ENCODE measurements at places on chromosomes 7 and 10.

DNA sequence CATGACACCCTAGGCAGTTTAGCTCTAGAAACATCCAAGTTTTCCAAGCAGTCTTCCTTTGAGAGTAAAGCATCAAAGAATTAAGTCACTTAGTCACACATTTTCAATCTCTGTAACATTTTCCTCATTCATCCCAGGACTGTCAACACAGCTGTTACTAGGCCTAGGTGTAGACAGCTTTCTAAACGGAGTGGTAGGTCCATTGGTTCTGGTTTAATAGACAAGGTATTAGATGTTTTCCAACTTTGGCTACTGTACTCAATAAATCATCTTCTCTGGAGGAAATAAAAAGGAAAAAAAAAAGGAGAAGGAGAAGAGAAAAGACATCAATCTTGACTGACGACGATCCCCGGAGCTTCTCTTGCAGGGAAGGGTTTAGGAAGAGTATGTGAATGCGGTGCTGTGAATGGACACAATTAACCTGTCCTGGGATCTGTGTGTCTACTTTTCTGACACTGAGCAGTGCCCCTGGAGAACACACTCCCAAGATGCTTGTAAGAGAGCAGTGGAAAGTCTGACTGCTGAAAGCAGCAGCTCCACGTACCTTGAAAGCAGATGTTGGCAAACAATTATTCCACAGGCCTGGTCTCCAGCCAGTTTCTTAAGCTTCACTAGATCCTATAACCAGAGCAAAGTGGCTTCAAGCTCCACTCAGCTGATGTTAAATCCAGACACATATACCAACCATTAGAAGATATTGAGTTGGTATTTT is 59.1 kb downstream of the CXCL12 start:
- DNase-seq: no peak

GRCh38 chr7:100679129-100679926 is 5.8 kb downstream of the GNB2 start:
- DNase-seq: no peak

- no peak for DNase-seq
Measured at GRCh38 chr10:79312601-79313187, 34.6 kb upstream of the PPIF start.

- DNase-seq: no peak
Measured at GRCh38 chr10:78165617-78166016, 132.0 kb downstream of the RPS24 start.

GRCh38 chr10:128869101-128869749 is 597.8 kb upstream of the MGMT start:
- DNase-seq: peak; percentile 5

DNA sequence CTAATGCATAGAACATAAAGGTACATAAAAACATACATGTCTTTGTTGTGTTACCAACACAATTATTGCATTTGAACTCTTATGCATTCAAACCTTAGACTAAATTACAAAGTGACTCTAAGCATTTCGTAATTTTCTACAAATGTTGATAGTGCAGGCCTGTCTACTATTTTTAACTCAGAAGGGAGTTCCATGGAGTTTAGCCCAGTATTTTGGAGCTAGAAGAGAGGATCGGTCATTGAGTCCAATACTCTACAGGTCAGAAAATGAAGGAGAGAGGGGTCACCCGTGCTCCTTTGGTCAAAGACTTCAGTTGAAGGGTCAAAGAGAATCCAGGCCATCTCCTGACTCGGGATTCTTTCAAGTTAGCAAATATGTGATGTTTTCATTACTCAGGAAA is 55.3 kb upstream of the SRRM3 start:
- no peak for DNase-seq

- DNase-seq: no peak
Measured at GRCh38 chr7:149750122-149750845, 23.1 kb downstream of the ZNF467 start.

- DNase-seq: no peak
Measured at GRCh38 chr7:134071355-134072331, 55.5 kb upstream of the LRGUK start.

- DNase-seq: no peak
Measured at GRCh38 chr10:80700760-80701444, 163.2 kb downstream of the SH2D4B start.

DNA sequence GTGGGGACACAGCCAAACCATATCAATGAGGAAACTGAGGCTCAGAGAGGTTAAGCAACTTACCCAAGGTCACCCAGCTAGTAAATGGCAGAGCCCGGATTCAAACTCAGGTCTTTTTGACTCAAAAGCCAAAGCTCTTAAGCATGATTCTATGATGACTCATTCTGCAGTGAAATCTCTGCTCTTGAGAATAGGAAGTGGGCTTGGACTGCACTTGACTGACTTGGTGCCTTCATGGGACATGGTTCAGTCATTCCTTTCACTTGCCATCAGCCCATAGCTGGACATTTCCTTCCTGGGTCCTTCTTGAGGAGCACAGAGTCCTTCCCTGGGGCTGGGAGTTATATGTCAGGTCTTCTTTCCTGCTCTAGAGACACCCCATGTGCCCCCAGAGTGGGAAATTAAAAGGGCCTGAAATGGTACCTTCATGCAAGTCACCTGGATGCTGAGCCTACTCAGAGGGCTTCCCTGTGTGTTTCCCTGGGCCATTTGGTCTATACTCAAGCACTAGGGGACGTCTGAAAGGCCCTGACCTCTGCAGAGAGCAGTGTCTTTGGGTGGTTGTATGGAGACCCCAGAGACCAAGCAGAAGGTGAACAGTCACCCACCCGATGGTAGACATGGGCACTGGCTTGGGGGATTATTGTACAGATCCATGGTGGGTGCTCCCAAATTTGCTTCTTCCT is 62.4 kb upstream of the SDK1 start:
- DNase-seq: no peak

DNA sequence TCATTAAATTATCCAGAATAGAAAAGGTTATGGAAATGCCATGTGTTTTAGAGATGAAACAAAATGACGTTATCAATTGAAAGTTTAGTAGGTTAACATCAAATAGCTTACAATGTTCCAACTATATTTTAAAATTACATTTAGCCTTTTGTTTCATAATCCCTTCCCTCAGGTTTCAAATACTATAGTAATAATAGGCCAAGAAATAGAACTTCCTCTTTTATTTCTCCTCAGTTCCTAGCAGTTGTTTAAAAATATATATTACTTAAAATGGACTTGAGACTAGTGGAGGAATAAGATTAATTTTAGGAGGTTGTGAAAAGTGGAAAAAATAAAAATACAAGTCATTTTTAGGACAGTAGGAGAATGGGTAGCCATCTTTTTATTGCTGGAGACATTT is 16.4 kb upstream of the PDSS1 start:
- DNase-seq: no peak

DNA sequence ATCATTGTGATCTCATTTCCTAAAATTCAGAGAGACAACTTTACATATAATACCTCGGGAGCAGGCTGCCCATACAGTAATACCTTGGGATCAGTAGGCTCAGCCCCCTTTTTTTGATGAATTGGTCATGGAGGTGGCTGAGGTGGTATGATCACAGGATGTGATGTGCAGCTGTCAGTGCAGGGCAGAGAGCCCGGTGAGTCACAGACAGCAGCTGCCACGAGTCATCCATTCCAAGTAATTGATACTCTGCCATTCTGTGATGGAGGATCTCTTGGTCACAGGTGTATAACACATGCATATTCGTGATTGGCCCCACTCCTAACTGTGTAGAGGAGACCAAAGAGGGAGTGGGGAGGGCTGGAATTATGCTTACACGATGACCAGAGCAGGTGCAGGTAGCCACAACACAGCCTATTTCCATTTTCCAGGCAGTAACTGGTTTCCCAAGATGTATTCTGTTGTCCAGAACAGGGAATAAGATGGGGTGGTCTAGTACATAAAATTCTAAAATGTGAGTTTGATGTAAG is 14.1 kb downstream of the NRCAM start:
- DNase-seq: no peak

DNA sequence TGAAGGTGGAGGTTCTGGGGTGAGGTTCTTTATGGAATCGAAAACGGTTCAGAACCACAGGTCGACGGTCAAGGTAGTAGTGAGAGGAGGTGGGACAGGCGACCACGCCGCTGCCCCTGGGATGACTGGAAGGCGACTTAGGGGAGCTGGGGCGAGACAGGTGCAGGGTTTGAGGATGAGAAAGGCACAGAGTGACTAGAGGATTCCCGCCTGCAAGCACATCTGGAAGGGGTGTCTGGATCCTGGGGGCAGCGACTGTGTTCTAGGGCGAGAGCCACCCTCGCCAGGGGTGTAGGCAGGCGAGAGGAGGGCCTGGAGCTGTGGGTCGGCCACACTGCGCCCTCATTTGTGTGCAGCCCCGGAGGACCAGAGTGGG is 468 bp upstream of the IRF5 start:
- no peak for DNase-seq

- no peak for DNase-seq
Measured at GRCh38 chr10:14220026-14220425, 110.7 kb downstream of the FRMD4A start.

DNA sequence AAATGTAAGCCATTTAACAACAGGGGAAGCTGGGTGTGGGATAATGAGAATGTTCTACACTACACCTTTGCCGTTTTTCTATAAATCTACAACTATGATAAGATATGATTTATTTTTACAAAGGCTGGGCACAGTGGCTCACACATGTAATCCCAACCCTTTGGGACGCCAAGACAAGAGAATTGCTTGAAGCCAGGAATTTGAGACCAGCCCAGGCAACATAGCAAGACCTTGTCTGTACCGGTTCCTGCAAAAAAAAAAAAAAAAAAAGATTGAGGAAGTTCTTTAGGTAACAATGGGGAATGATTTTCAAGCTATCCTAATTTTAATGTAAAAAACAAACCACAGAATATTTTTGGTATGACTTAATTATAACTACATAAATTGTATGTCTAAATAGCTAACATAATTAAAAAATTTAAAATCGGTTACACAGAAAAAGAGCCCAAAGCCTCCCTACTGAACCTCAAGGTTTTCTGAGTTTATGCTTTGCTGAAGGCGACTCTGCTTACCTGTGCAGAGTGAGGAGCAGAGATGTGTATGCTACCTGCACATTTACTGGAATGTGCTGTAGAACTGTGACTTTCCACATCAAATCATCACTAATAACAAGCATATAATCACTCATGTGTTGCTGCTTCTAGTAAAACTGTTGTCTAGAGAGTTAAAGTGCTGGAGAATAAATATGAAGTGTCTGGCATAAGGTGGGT is 163.4 kb downstream of the ATE1 start:
- DNase-seq: no peak

DNA sequence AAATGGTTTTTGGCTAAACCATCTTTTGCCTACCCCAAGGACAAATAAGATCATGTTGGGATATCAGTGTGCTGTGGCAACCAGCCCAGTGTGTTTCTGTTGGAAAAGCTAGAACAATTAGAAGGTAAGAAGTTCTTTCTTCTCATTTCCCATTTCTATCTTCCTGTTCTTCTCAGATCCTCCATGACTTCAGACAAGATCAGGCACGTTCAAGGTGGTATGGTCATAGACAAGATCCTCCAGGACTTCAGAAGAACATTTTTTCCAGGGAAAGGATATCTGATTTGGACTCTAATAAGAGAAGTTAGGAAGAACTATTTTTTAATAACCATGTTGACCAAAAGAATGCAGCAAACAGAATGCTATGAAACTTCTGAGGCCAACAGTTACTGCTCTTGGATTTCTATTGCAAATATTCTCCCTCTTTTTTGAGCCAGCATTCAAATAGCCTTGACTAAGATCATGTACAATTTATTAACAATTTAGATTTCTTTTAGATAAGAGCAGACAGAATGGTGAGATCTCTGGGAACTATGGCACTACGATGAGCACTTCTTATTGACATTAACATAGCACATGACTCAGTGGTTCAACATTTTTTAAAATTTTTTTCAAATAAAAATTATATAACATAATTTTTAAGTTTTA is 15.9 kb downstream of the HYCC1 start:
- no peak for DNase-seq

- DNase-seq: no peak
Measured at GRCh38 chr7:115363916-115364315, 442.0 kb downstream of the MDFIC start.

DNA sequence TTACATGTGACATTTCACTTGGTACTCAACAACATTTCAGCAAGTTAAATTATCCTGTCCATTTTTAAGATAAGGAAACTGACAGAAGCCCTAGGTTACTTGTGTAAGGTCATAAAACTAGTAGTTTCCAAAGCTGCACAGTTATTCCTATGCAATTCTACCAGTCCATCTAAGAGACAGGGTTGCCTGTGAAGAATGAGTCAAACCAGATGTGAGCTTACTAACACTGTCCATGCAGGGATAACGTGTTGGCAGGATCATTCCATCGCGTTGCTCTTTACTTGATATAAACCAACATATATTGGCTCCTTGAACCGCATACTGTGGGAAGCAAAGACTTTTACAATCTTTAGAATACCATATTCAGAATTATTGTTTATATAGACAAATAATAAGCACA is 280.9 kb upstream of the HGF start:
- DNase-seq: no peak

DNA sequence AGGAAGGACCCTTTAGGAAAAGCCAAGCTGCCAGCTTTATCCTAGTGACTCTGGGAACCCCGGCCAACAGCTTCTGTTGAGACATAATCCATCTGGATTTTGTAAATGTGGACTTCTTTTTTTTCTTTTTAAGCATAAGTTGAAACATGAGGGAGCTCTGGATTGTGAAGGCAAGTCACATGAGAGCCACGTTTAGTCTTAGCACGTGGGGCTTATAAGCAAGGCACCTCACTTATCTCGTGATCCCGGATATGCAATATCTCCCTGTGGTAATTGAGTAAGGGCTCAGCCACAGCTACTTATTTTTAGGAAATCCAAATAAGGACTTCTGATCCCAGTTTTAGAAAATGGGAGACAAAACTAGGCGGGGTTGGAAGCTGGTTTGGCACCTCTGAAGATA is 111.2 kb upstream of the PTN start:
- peak; percentile 87 for DNase-seq

DNA sequence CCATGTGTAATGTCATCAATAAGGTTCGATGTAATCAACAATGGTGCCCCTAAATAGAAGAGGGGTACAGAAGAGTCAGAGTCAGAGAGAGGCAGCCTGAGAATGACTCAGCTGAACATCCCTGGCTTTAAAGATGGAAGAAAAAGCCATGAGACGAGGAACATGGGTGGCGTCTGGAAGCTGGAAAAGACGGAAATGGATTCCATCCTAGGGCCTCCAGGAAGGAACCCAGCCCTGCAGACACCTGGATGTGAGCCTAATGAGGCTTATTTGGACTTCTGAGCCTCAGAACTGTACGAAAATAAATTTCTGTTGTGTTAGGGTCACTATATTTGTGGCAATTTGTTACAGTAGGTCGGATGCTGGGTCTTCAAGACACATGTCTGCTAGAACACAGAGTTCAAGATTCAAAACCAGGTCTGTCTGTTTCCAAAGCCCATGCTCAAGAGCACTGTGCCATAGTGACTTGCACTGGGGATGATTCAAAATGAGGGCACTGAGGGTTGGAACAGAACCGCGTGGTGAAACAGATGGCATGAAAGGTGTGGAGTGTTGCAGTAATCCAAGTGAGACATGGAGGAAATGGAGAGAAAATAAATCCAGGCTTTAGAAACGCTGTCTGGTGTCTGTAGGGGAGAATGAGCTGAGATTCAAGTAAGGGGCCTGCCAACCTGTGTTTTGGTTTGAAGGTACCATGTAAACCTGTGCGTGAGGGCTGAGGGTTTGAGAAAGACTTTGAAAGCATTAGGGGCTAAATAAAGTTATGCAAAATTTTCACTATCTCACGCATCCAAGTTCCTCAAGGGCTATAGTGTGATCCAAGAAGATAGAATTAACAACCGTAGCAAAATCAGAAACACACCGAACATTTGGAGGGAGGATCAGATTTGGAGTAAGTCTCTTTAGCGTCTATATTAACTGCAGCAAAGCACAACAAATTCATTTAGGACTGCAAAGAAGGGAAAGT is 849.1 kb upstream of the AUTS2 start:
- DNase-seq: no peak
